Left ventricle myocardium inferior (tissue), 1 donor: ENCODE measurements at places on chromosomes 4 and X. TPM values are rescaled to one million over a fixed set of nuclear protein-coding genes. Genes with fewer than 3 reads are reported as not detected.

DNA sequence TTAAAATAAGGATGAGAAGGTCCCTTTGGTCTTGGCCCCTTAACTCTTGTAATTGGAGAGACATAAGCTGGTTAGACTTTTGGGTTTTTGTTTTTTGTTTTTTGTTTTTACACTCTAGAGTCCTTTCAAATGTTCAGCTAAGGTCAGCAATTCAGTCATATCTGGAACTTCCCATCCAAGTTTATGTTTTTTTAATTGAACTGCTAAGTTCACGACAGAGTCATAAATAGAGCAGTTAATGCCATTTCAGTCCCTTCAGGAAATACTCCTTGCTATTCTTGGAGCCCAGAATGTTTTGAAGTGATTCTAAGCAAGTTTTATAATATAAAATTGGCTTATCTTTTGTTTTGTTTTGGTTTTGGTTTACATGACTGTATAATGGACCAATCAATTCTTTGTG is 329.4 kb upstream of the PABPC4L start:
- no peak for DNase-seq

- no peak for DNase-seq
Measured at GRCh38 chrX:105975382-105975781, 63.1 kb downstream of the SERPINA7 start.

DUX4 gene
- total RNA-seq = not detected

MID1 gene
- 9.4 TPM for total RNA-seq

- no peak for DNase-seq
Measured at GRCh38 chr4:121690001-121690400, 6.8 kb downstream of the ANXA5 start.

DNA sequence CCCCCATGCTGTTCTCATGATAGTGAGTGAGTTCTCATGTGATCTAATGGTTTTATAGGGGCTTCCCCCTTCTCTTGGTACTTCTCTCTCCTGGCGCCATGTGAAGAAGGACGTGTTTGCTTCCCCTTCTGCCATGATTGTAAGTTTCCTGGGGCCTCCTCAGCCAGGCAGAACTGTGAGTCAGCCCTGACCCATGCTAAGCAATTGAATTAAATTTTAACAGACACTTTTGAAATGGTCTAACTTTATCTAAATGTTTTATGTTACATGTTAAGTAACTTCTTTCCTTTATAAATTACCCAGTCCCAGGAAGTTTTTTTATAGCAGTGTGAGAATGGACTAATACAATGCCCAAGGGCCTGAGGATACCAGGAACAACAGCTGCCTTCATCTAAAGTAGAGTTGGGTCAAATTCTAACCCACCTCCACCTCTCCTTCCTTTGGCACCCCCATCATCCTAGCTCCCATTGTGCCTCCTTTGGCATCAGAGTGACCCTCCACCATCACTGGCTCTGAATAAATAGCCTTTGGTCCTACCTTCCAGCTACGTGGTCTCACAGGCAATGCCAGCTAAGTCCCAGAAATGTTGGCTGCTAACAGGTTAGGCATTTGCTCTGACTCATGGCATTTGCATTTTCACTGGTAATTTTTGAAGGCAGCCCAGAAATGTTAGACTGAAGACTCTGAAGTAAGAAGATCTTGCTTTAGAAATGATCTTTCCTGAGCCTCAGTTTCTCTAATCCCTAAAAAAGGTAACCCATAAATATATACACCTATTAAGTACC is 182.1 kb downstream of the MOSPD2 start:
- no peak for DNase-seq

- DNase-seq = no peak
Measured at GRCh38 chrX:31499109-31499508, 427.3 kb upstream of the FTHL17 start.

DNA sequence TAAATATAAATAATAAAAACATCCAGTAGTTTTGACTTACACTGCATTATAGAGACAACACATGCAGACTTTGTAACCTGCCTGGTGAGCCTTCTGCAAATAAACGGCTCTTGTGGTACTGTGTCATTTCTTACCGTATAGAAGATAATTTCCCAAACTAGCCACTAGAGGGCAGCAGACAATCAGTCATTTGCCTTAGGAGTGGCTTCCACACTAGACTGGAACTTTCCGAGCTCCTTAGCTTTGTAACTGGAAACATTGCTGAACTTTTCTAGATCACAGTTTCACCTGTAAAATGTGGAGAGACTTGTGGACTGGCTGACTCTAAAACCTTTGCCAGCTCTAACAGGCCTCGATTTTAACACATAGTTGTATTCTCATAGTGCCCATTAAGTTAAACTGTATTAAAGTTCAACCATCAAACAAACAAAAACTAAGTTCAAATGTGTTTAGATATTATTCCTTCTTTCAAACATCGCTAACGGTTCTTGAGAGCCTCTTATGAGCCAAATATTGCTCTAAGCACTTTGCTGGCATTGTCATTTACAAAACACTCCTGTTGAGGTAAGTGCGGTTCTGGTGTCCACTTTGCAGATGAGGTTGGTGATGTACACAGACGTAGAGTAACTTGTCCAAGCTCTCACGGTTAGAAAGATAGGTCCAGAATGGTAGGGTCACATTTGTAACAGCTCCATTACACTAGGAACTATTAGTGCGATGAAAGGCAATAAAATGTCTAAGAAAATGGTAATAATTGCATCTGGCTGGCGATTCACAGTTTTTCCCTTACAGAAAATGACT is 345.5 kb downstream of the ANK2 start:
- DNase-seq = no peak

DNA sequence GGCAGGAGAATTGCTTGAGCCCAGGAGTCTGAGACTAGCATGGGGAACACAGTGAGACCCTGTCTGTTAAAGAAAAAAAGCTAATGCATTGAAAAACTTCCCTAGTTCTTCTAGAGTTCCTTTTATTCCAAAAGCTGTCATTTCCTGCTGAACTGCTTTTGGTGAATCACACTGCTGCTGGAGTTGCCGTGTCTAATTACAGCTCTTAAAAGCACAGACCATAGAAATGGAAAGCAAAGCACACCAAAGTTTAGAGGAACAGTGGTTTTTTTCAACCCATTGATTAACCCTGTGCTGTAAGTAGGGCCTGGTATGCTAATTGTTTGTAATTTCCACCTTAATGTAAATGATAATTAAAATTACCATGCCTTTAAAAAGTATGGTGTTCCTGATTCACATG is 52.4 kb downstream of the SEPTIN11 start:
- no peak for DNase-seq

STATH gene
- not detected for total RNA-seq

- no peak for DNase-seq
Measured at GRCh38 chr4:4631150-4631549, 89.3 kb upstream of the STX18 start.

DNA sequence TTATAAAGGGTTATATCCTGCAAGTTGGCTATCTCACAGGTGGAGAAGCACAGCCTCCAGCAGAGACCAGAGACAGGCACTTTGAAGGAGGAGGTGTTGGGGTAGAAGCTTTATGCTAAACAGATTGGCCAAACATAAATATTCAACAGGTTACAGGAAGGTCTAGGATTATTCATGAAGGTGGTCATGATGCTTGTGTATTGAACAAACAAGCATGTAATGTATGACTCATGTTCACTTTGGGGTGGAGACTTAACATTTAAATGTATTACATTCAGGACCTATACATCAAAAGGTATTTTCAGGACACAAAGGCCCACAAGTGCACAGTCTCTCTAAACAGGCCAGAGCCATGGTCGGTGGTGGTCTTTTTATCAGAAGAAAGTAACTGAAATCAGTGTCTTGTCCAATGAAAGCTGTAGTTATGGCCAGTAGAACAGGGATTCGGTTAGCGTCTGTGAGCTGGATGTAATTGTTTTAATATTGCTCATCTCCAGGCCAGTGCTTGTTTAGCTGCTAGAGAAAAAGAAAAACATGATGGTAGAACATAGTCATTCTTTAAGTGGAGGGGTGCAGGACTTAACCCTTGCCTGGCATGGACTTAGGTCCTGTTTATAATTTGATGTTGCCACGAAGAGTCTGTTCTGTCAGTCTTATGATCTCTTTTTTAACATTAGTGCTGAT is 555.2 kb upstream of the PCDH10 start:
- DNase-seq = no peak

SH2D1A gene
- total RNA-seq = 0.30 TPM

GRCh38 chr4:108031427-108032083 is 41.9 kb downstream of the HADH start:
- no peak for DNase-seq

DNA sequence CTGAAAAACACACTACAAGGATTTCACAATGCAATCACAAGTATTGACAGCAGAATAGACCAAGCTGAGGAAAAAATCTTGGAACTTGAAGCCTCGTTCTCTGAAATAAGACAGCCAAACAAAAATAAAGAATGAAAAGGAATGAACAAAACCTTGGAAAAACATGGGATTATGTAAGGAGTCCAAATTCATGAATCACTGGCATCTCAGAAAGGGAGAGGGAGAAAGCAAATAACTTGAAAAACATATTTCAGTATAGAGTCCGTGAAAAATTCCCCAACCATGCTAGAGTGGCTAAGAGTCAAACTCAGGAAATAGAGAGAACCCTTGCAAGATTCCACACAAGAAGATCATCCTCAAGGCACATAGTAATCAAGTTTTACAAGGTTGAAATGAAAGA is 178.5 kb upstream of the CTSO start:
- no peak for DNase-seq

DNA sequence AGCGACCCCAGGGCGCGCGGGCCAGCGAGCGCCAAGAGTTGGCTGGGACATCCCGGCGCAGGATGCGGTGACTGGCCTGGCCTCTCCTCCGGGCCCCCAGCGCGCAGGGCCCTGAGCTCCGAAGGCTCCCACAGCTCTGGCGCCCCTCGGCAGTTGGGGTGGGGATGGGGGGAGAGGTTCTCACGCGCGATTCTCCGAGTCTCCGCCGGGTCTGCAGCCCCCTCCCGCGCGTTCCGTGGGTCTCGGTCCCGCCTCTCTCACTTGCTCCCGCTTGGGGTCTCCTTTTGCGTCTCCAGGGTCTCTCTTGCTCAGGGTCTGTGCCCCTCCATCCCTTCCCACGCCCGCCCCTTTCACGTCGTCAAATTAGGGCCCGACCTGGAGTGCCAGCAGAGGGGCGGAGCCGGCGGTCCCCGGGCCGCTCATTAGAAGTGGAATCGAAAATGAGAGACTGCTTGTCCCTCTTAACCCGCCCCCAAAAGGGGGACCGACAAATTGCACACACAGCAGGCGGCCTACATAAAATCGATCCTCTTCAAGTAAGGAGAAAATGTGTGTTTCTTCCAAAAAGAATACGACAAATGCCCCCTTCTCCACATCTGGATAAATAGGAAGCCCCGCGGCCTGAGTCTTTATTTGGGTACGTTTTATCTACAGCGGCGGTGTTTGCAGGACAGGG is 877 bp upstream of the NKX1-1 start:
- DNase-seq = no peak

KDR gene
- 23.4 TPM for total RNA-seq

DNA sequence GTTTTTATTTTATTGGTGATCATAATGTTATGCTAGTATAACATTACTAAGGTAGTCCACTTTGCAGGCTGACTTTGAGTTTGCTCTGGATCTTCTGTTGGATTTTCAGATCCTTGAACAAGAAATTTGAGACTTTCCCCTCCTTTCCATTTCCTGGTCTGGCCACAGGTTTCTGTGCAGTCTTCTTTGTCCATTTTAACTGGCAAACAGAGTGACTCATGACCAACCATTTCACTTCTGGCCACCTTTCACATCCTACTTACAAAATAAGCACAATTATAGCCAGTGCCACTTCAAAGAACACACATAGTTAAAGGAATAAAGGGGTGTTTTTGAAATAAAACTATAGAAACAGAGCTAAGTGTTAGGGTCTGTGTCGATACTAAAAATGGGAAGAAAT is 8.4 kb downstream of the ANK2 start:
- DNase-seq = no peak

MTNR1A gene
- total RNA-seq = not detected

AGA gene
- total RNA-seq = 6.4 TPM

ADGRG2 gene
- 0.16 TPM for total RNA-seq

GRCh38 chr4:165115301-165115700 is 2.6 kb upstream of the TMEM192 start:
- no peak for DNase-seq

ART3 gene
- total RNA-seq = 105 TPM

CFAP47 gene
- total RNA-seq = not detected

GRCh38 chr4:55396308-55397125 is 760 bp downstream of the TMEM165 start:
- DNase-seq = peak; percentile 59

HSFX1 gene
- total RNA-seq = 3.0 TPM

DNA sequence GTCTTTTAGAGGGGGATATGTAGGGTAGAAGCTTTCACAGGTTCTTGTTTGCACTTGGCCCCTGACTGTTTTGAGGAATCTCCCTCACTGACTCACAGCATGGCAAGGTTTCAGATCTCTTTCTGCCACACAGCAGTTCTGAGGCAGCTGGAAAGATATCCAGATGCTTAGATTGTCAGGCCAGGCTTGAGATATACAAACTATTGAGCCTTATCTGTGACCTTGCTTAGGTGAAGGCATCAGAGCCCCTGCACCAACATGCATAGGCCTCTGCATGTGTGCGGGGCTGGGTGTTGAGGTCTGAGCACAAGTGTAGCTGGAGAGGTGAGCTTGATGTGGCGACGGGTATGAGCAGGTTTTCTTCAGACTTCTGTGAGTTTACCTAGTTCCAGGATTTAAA is 80.9 kb upstream of the MSANTD1 start:
- DNase-seq = no peak

C4orf51 gene
- not detected for total RNA-seq

CSAG3 gene
- not detected for total RNA-seq
